Effector memory CD4-positive, alpha-beta T cell (primary cell): ENCODE measurements at places on chromosomes 7 and 10.

- H3K4me1 ChIP-seq, result no peaks in the 10 kb centered on the region
- no peaks in the 10 kb centered on the region for H3K36me3 ChIP-seq
- no peak overlapping the region for H3K4me3 ChIP-seq
Measured at GRCh38 chr10:124059551-124059950, 33.8 kb downstream of the CHST15 start.

- no peaks in the 10 kb centered on the region for H3K4me1 ChIP-seq
- no peak overlapping the region for H3K4me3 ChIP-seq
- H3K36me3 ChIP-seq, result no peaks in the 10 kb centered on the region
- H3K27me3 ChIP-seq, result no peaks in the 10 kb centered on the region
Measured at GRCh38 chr7:79459381-79459780, 5.9 kb upstream of the MAGI2 start.

DNA sequence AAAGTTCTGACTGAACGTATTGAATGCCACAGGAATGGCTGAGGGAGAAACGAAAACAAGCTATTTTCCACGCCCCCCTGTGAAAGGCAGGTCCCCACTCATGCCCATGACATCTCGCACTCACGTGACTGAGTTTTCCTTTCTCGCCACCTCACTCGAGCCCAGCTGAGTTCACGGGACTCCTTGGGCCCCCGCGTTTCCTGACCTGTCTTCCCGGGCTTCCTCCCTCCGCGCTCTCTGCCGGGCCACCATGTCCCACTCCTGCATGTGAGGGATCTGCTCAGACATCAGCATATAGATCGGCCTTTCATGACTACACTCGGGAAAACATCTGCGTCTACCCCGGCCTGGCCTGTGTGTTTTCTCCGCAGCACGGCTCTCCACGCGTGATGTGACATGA is 226.0 kb upstream of the ADARB2 start:
- H3K27me3 ChIP-seq, result no peaks in the 10 kb centered on the region
- no peak overlapping the region for H3K27ac ChIP-seq
- H3K36me3 ChIP-seq, result no peaks in the 10 kb centered on the region
- H3K4me3 ChIP-seq, result no peak overlapping the region
- no peaks in the 10 kb centered on the region for H3K4me1 ChIP-seq

GRCh38 chr10:30438021-30438850 is 4.3 kb downstream of the MAP3K8 start:
- H3K36me3 ChIP-seq, result no peaks in the 10 kb centered on the region
- H3K27me3 ChIP-seq, result no peaks in the 10 kb centered on the region
- H3K4me3 ChIP-seq, result peak overlapping the region; percentile 14
- peaks cover 16% of the 10 kb centered on the region for H3K4me1 ChIP-seq

- no peak overlapping the region for H3K4me3 ChIP-seq
- H3K4me1 ChIP-seq, result no peaks in the 10 kb centered on the region
- no peak for DNase-seq
- no peaks in the 10 kb centered on the region for H3K27me3 ChIP-seq
- H3K27ac ChIP-seq, result no peak overlapping the region
- no peaks in the 10 kb centered on the region for H3K36me3 ChIP-seq
Measured at GRCh38 chr10:115125505-115125904, 32.3 kb downstream of the ATRNL1 start.

GRCh38 chr10:59843748-59844147 is 62.6 kb downstream of the CCDC6 start:
- H3K27ac ChIP-seq, result no peak overlapping the region
- H3K27me3 ChIP-seq, result no peaks in the 10 kb centered on the region
- DNase-seq, result no peak
- H3K4me3 ChIP-seq, result no peak overlapping the region
- no peaks in the 10 kb centered on the region for H3K4me1 ChIP-seq
- peaks cover 19% of the 10 kb centered on the region for H3K36me3 ChIP-seq

GRCh38 chr10:132111871-132112341 is 46.2 kb downstream of the JAKMIP3 start:
- DNase-seq, result no peak
- H3K4me3 ChIP-seq, result no peak overlapping the region
- no peak overlapping the region for H3K27ac ChIP-seq
- H3K4me1 ChIP-seq, result no peaks in the 10 kb centered on the region
